ENCODE measurements at places on chromosomes 11 and 22.

DNA sequence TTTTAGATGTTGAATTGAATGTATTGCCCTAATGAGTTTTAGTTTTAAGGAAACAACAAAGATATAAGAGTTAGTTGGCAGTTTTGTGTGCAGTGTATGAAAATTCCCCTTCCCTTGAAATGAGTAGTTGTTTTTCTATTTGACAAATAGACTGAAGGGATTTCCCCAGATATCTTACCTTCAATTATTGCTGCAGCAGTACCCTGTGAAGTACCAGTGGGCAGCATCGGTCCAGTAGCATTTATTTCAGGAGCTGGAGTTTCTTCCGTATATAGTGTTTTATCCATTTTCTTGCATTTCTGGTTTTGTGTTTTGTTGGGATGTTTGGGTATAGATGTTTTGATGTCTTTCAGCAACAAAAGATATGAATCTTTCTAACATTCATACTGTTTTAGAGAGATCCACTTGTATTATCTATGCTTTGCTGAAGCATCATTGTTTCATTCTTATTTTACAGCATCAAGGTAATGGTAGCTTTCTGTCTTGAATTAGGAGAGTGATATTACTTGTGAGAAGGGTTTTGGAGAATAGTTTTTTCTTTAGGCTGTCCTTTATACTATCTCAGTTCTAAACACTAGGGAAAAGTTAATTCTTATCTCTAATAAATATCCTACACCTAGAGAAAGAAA lies 7.4 kb downstream of the KMT2A start:
- no peak overlapping the region for H3K4me3 ChIP-seq
- H3K27me3 ChIP-seq = no peaks in the 10 kb centered on the region
- H3K4me1 ChIP-seq = peaks cover 56% of the 10 kb centered on the region
- no peaks in the 10 kb centered on the region for H3K36me3 ChIP-seq
- DNase-seq = no peak

GRCh38 chr11:83970061-83970671 lies 684.0 kb upstream of the CCDC90B start:
- DNase-seq = no peak
- no peaks in the 10 kb centered on the region for H3K4me1 ChIP-seq
- H3K36me3 ChIP-seq = no peaks in the 10 kb centered on the region
- H3K27me3 ChIP-seq = no peaks in the 10 kb centered on the region
- H3K4me3 ChIP-seq = no peak overlapping the region

DNA sequence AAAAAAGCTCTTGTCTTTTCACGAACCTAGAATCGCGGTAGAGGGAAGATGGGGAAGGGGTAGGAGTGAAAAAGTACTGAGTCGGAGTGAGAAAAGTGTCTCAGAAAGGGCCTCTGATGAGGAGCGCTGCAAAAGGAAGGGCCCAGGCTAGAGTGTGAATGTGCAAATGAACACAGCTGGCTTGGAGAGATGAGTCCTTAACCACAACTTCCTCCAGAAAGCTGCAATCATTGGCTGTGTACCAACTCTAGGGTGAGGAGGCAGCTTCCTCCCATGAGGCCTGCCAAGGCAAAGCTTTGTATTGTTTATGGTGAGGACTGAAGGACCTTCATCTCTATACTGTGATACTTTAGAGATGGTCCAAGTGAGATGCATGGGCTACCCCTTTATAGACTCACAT lies 566.9 kb upstream of the ANO5 start:
- no peaks in the 10 kb centered on the region for H3K4me1 ChIP-seq
- no peaks in the 10 kb centered on the region for H3K36me3 ChIP-seq
- no peak overlapping the region for H3K4me3 ChIP-seq
- H3K27me3 ChIP-seq = no peaks in the 10 kb centered on the region
- H3K27ac ChIP-seq = no peak overlapping the region

DNA sequence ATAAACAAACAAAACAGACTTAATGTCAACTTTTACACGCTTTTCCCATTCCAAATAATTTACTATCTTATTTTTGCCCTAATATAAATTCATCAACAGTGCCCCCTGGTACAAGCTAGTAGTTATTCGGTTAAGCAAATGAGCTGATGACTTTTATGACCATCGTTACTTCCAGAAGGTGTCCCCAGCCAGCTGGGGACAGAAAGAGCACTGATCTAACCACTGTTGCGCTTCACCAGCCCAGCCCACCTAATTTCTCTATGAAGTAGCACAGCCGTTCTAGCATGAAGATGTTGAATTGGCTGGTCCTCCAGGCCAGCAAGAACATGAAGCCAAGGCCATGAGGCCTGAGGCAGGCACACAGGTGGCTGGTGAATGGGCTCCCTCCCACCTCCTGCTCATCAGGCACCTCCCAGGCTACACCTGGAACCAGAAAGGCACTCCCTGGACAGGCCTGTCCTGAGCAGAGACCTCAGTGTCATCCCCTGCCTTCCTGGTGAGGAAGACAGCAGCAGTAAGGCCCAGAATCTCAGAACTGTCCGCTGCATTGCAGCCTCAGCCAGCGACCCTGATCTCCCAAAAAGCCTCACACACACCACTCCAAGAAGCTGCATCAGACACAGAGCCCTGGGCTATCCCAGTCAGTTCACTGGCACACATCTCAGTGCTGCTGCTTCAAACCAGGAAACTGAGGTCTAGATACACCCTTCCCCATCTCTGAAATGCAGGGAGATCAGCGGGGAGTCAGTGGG lies 12.9 kb downstream of the GNB1L start:
- no peak for DNase-seq
- H3K36me3 ChIP-seq = no peaks in the 10 kb centered on the region
- H3K4me1 ChIP-seq = peaks cover 9% of the 10 kb centered on the region
- H3K27me3 ChIP-seq = no peaks in the 10 kb centered on the region
- no peak overlapping the region for H3K4me3 ChIP-seq

- DNase-seq = no peak
- no peak overlapping the region for H3K27ac ChIP-seq
Observed at GRCh38 chr11:130947058-130947457, 30.8 kb upstream of the SNX19 start.

- H3K27ac ChIP-seq = peak within 1 kb of the TSS; percentile 86
- peak within 1 kb of the TSS; percentile 45 for H3K4me3 ChIP-seq
- H3K27me3 ChIP-seq = no peaks in the 10 kb centered on the region
- peaks cover 83% of the 10 kb centered on the region for H3K4me1 ChIP-seq
- no peaks in the 10 kb centered on the region for H3K36me3 ChIP-seq
- peak; percentile 68 for DNase-seq
Observed at GRCh38 chr11:705646-706438, at the start of gene EPS8L2. TSS of gene EPS8L2 (plus strand) at chr11:706231. CDS start at chr11:709408, 3,177 bp downstream.

GRCh38 chr22:25125693-25126357 lies 73.8 kb upstream of the CRYBB3 start:
- no peaks in the 10 kb centered on the region for H3K27me3 ChIP-seq
- no peak overlapping the region for H3K27ac ChIP-seq
- no peak overlapping the region for H3K4me3 ChIP-seq
- no peak for DNase-seq
- H3K4me1 ChIP-seq = peaks cover 21% of the 10 kb centered on the region

GRCh38 chr11:114077482-114078305 lies 18.2 kb downstream of the ZBTB16 start:
- no peak overlapping the region for H3K4me3 ChIP-seq
- no peaks in the 10 kb centered on the region for H3K27me3 ChIP-seq
- peaks cover 97% of the 10 kb centered on the region for H3K4me1 ChIP-seq
- no peak for DNase-seq
- no peaks in the 10 kb centered on the region for H3K36me3 ChIP-seq
